ENCODE measurements at places on chromosomes 4 and X.

GRCh38 chr4:114997576-114998247 is 115.7 kb downstream of the NDST4 start:
- DNase-seq = no peak

- no peak for DNase-seq
Measured at GRCh38 chr4:27666943-27667342, 806.3 kb downstream of the STIM2 start.

GRCh38 chrX:47311932-47312774 is 58.2 kb upstream of the ZNF157 start:
- peak; percentile 34 for DNase-seq

DNA sequence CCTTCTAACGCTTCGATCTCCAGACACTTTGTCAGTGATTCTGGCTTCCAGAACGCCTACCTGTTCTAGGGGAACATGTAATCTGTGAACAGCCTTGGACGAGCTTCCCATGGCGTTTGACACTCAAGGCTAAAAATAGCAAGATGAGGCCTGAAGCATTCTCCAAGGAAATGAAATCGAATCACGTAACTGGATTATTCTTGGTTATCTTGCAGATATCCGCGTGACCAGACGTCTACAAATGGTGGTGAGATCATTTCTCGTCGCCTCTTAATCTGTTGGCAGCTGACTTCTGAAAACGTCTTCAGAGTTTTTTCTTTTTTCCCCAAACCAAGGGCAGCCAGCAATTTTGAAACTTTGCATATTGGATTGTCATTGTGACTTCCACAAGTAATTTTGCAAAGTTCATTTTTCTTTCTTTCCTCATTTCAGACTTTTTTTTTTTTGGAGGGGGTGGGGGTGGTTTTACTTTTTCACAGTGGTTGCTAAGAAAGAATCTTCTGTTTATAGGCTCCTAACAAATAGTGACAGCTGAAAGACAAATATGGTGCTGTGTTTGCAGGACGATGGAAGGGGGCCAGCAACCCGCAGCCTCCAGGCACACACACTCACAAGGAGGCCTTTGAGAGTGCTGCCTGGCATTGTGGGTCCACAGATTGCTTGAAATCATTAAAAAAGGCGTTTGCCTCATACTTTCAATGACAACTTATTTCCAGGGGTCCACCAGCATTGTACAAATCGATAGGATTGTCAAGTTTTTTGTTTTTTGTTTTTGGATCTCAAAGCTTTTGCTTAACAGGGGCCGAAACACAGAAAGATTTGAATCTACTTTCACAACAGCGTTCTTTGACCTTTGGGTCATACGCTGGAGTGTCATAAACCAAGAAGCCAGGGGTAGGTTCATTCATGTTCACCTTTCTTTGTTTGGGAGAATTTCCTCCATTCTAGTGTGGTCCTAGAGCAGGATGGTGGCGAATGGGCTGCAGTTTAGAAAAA is 32.4 kb upstream of the PDLIM3 start:
- no peak for DNase-seq

DNA sequence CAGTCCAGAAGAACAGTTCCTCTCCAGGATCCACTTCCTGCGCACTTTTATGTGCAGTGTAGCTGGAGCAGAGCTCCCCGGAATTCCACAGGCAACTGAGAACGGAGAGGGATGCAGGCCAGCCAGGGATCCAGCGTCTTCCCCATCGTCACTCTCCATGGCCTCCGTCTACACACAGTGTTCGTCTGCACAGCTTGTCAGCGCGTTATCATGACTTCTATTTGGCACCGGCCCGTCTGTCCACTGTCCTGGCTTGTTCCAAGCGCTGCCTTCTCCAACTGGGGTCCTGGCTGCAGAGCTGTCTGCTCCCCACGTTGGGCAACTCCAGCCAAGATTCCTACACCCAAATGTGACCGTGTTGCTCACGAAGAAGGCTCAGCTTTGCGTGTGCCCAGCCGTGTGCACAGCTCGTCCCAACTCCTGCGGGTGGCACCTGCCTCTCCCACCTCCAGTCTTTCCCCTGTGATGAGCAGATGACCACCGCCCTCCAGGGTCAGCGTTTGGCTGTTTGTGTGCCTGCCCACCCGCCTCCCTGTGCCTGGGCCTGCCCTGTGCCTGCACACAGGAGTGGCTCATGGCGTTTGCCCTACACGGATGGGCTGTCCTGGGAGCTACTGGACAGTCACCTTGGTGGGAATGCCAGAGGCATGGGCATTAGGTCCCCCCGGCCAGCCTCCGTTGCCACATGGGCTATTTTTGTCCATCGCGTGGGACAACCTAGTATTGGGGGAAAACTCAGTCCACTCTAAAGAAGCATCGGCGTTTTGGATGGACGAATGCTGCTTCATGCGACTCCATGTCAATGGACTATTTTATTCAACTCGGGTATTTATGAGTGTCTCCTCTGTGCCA is 2.2 kb upstream of the CTBP1 start:
- DNase-seq = no peak

DNA sequence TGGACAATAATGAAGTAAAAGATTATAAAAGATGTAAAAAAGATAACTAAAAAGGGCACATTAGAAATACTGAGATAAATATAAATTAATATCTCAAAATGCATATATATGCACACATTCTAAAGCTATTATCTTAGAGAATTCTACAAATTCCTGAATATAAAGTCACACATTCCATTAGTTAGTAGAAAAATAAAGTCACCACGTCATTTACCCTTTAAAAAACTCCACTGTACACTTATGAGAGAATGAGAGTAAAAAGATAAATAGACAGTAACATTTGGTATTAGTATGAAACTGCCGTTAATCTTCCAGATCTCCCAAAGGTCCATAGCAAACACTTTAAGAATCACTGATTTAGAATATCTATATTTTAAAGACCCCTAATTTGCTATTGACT is 67.2 kb upstream of the IL15 start:
- DNase-seq = no peak

DNA sequence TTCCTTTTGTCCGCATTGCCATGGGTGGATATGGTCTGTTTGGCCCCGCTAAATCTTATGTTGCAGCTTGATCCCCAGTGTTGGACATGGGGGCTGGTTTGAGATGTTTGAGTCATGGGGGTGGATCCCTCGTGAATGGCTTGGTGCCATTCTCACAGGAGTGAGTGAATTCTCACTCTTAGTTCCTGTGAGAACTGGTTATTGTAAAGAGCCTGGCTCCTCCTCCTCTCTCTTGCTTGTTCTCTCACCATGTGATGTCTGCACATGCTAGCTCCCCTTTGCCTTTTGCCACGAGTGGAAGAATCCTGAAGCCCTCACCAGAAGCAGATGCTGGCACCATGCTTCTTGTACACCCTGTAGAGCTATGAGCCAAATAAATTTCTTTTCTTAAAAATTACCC is 22.6 kb upstream of the STBD1 start:
- no peak for DNase-seq

GRCh38 chr4:89928838-89929237 is 34.2 kb downstream of the MMRN1 start:
- no peak for DNase-seq

GRCh38 chr4:47340914-47341313 is 122.6 kb downstream of the COMMD8 start:
- DNase-seq = no peak

DNA sequence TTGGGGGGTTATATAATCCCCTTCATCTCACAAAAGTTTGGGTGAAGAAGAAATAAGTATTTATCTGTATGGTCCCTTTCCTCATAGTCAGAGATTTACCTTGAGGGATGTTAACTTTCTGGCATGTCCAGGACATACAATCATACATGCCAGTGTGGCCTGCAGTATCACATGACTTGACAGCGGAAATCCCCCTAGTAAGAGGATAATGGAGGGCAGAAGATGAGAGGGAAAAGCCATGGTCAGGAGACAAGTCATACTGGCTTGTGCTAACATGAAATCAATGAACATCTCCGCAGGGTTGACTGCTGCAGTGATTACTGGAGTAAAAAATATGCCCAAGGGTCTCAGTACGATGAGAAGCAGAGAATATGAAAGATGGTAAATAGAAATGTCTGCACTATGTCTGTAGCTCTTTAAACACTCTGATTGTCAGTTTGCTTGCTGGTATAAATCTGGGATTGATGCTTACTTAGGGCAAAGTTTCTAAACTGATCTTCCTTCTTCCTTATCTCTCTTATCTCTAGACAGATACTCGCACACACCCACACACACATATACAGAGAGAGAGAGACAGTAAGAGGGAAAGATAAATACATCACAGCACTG is 1385.6 kb upstream of the ADGRL3 start:
- DNase-seq = no peak

GRCh38 chr4:39631700-39632079 is 7.0 kb downstream of the SMIM14 start:
- DNase-seq = no peak

DNA sequence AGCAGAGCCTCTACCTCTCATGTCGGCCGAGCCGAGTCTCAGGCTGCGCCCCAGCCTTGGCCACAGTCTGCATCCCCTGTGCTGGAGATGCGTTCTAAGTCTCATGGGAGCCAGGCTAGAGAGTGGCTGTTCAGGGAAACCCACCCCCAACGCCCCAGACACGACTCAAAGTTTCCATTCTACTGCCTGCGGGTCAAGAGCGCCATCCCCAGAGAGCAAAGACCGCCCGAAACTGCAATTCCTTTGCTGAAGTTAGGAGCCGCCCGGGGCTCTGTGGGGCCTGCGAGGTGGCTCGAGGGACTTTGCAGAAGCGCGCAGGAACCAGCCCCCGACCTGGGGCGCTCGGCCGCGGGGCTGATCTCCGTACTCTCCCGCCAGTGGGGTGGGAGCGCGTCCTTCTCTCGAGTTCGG is 10.0 kb upstream of the ELF4 start:
- peak; percentile 26 for DNase-seq

- DNase-seq = peak; percentile 14
Measured at GRCh38 chr4:112704991-112705845, 68.3 kb downstream of the LARP7 start.

DNA sequence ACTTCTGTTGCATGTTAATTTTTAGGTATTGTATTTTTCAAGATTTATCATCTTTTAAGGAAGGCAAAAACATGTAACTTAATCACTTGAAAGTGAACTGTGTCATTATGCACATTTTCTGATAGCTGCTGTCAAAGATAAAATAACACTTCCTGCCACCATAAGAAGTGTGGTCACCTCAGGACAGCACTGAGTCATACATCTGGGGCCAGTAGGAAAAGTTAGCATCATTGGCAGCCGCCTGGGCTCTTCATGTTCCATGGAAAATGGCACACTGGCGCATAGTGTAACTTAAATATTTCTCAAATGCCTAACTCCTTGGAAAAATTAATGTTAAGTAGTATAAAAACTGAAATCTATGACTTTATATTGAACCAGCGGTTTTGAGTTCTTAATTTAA is 24.2 kb downstream of the CNKSR2 start:
- no peak for DNase-seq

DNA sequence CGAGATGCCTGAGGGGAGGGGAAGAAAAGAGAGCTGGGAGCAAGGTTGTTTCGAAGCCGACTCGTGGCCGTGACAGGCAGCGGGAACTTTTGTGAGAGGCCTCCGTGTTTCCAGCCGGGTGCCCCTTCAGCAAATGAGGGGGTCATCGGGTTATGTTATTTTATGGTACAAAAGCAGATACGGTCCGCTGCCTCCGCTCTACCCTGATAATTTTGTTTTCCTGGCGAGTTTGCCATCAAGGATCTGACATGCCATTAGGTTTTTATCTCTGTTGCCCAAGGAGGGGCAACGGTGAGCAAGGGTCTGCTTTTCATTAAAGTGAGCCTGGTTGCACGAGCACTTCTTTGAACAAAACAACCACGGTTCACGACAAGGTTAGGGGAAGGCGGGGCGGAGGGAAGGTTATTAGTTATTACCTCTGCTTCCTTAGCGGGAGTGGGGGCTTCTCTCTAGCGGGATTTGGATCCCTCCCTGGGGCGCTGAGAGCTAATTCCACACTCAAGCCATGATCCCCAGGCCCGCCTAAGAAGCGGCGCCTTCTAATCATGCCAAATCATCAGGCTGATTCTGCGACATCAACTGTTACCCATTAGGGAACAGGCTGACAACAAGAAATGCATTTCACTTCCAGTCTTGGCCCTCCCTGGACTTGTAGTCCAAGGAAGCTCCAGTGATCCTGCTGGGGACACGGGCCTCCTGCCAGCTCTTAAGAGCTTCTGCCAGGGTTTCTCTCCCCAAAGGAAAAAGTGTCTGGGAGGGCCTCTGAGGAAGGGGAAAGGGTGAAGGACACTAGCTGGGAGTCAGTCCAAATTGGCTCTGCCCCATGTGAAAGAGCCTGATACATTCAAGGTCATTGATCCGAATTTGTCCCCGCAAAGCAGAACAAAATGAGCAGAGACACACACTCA is 617.7 kb downstream of the MID1IP1 start:
- no peak for DNase-seq

GRCh38 chrX:1451661-1452515 is 821 bp downstream of the ASMTL start:
- DNase-seq = peak; percentile 32

GRCh38 chr4:99715286-99715685 is 57.7 kb upstream of the C4orf54 start:
- no peak for DNase-seq

GRCh38 chr4:175927121-175927520 is 115.1 kb upstream of the GPM6A start:
- no peak for DNase-seq

GRCh38 chr4:162497564-162498167 is 333.9 kb upstream of the FSTL5 start:
- no peak for DNase-seq

GRCh38 chrX:153871451-153871850 is 14.5 kb downstream of the L1CAM start:
- DNase-seq = no peak

GRCh38 chr4:166491635-166492034 is 618.6 kb downstream of the TLL1 start:
- no peak for DNase-seq

GRCh38 chrX:144006811-144007210 is 122.9 kb downstream of the UBE2NL start:
- DNase-seq = no peak

GRCh38 chrX:139882299-139882698 is 50.6 kb downstream of the ATP11C start:
- DNase-seq = no peak

GRCh38 chr4:147288512-147288911 is 192.4 kb upstream of the EDNRA start:
- DNase-seq = no peak

DNA sequence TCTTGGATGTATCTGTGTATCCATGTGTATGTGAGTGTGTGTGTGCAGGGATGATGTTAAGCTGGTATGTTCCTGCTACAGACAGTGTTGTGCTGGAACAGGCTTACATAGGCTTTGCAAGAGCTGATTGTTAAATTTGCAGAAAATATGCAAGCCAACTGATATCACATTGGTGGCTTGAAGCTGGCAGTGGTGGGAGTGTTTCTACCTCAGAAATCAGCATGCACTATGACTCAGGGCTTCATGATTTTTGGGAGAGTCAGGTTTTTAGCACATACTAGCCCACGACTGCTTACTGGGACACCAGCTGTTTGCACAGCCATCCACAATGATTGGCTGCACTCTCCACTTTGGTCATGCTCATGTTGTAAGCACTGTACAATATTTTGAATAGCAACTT is 261.8 kb downstream of the DHX15 start:
- no peak for DNase-seq

- DNase-seq = no peak
Measured at GRCh38 chr4:791252-791897, 34.6 kb downstream of the CPLX1 start.

- no peak for DNase-seq
Measured at GRCh38 chrX:155535866-155536265, 76.9 kb downstream of the TMLHE start.

GRCh38 chr4:184205243-184205642 is 12.4 kb downstream of the ENPP6 start:
- DNase-seq = no peak

GRCh38 chrX:65575022-65575421 is 40.4 kb upstream of the LAS1L start:
- no peak for DNase-seq

GRCh38 chr4:122091836-122092405 is 60.2 kb upstream of the BLTP1 start:
- no peak for DNase-seq
